CD4-positive, alpha-beta T cell treated with Interleukin-15 for 4 hours (primary cell): ENCODE measurements at places on chromosomes 12 and 14.
A peak's percentile ranks its signal among the peaks of the same experiment; 100 is the strongest.

GRCh38 chr14:60327447-60328331 is 78.7 kb downstream of the PPM1A start:
- peak; percentile 22 for DNase-seq

DNA sequence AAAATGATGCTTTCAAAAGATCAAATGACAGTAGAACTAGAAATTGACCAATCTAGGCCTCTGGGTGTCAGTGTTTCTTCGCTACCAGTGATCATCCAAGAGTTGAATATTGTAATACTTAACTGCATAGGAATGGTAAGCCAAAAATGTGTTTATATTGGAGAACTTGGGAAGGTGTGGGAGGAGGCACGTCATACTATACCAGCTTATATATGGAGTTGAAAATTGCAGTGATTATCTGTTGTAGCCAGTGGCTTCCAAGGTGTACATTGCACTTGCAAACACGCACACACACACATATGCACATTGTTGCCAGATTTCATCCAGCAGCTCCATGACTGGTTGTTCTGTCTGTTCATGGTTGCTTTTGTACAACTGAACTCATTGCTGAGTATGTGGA is 36.1 kb downstream of the EID3 start:
- no peak for DNase-seq

DNA sequence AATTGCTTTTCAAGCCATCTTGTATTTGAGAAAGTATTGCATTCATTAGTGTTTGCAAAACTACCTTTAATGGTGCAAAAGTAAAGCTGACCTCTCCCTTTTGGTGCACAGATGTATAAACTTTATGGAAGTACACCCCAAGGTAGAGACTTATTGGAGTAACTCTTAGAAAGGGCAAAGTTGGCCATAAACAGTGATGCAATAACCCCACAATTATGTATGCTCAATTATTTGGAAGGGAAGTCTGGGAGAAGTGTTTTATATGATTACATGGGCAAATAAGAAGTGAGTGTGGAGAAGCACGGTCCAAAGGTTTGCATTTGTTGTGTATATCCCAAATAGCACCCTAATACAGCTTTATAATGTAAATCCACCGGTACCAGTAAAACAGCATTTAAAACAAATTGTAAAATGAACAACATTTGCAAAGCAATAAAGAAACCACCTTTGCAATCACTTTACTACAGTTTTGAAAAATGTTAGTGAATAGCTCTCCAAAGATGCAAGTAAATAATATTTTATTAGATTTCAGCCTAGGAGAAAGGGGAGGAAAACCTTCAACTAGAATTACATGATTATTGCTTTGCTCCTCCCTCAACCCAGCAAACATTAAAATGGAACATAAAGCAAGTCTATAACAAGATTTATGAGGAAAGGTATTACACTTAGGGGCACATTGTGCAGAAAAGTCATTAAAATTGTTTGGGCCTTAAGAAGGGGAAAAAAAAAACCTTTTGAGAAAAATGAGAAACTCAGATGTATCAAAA is 70.5 kb downstream of the HMGA2 start:
- DNase-seq, result no peak

DNA sequence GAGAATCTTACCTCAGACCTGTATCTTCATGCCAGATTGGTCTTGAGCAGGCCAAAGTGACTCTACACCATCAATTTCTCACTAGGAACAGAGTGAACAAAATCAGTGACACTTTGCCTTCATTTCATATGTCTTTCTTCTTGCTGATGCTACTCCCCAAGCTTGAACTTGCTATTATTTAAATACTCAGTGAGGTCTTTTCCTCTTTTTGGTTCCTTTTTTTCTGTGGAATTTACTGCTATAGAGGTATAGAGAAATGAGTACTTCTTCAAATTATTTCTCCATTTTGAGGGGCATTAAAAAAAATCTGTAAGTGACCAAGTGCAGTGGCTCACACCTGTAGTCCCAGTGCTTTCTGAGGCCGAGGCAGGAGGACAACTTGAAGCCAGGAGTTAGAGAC is at the start of gene GPR33:
Gene GPR33, minus strand, starts transcription at position 154 of the 400 bp plus-strand sequence. CDS start 4,074 bp downstream, outside the sequence.
- DNase-seq, result no peak

DNA sequence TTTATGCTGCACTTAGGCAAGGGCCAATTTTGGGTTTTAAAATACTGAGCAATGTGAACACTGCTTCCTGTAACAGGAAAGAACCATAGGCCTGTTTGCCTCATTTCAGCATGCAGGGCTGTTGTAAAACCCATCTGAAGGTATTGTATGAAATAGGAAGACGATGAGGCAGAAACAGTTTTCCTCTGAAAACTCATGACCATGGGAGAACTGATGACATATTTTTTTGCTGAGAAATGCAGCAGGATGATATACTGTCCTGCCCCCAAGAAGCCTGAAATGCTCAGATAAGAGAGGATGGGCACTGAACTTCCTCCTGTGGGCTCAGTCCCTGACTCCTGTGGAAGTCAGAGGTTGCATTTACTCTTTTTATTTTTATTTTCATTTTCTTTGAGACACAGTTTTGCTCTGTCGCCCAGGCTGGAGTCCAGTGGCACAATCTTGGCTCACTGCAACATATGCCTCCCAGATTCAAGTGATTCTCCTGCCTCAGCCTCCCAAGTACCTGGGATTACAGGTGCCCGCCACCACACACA is 17.4 kb downstream of the PYGL start:
- no peak for DNase-seq

DNA sequence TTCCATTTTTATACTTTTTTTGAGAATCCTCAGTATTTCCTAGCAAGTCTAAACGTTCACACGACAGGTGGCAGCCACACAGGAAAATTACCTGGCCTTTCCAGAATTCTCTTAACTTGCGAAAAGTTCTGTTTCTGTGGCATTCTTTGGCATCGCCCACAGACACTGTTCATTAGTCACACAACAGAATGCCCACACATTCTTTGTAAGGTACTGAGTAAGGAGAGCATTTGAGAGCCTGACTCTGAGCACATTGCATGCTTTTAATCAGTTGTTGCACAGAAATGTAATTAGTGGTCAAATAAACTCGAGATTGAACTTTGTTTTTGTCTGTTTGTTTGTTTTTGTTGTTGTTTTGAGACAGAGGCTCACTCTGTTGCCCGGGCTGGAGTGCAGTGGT is 52.4 kb downstream of the LMNTD1 start:
- no peak for DNase-seq

DNA sequence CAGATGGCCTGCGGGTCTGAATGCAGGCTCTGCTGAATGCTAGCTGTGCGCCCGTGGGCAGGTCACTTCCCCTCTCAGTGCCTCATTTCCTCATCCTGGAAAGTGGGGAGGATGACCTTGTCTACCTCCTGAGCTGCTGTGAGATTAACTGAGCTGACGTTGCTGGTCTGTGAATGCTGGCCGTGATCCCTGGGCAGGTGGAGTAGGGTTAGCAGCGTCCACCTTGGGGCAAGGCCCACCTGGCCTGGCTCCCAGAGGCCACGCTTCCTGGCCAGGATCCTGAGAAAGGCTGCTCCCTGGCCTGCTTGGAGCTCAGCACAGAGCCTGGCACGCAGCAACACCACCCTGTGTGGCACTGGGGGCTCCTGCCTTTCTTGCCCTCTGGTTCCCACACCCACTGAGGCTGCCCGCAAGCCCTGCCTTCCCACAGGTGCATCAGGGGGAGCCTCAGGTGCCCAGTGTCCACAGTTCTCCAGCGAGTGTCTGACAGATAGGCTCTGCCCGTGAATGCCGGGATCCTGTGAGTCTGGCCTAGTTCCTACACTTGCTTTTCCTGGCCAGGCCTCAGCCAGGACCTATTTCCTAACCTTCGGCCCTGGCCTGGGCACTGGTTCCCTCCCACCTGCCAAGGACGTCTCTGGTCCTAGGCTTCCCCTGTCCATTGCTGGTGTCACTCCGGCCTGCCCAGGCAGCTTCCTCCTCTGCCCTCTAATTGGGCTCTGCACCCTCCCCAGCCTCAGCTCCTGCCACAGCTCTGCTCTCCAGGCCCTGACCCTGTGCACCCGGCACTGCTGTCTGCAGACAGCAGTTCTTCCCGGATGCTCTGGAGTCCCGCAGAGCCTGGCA is 37.2 kb upstream of the TDRD9 start:
- DNase-seq, result no peak

DNA sequence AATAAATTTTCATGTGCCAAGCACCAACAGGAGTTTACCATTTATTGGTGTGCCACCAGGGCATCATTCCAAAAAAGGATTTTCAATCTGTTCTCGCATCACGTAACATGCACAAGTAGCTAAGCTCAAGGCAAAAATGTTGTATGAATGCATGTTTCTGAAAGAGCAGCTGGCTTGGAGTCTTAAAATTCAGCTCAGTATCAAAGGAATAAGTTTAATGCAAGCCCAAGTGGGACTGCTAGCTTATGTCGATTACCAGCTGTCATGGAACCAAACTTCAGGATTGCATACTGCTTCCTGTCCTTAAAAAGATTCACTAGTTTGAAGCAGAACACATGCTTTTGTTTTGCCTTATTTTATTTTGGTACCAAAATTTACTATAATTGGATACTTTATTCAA is 437.0 kb downstream of the FSCB start:
- no peak for DNase-seq

DNA sequence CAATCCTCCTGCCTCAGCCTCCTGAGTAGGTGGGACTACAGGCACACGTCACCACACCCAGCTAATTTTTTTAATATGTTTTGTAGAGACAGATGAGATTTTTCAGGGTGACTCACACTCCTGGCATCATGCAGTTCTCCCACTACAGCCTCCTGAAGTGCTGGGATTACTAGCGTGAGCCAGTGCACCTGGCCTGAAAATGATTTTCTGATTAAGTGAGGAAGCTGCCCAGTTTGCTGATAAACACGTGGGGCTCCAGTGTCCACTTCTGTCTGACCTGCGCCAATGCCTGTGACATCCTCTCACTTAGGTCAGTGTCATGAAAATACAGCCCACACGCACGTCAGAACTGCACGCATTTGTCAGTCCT is 37.0 kb upstream of the SFSWAP start:
- DNase-seq, result no peak

GRCh38 chr12:20601668-20602280 is 93.4 kb upstream of the SLCO1C1 start:
- DNase-seq, result no peak

GRCh38 chr14:64748521-64748920 is 44.3 kb downstream of the PLEKHG3 start:
- DNase-seq, result no peak

DNA sequence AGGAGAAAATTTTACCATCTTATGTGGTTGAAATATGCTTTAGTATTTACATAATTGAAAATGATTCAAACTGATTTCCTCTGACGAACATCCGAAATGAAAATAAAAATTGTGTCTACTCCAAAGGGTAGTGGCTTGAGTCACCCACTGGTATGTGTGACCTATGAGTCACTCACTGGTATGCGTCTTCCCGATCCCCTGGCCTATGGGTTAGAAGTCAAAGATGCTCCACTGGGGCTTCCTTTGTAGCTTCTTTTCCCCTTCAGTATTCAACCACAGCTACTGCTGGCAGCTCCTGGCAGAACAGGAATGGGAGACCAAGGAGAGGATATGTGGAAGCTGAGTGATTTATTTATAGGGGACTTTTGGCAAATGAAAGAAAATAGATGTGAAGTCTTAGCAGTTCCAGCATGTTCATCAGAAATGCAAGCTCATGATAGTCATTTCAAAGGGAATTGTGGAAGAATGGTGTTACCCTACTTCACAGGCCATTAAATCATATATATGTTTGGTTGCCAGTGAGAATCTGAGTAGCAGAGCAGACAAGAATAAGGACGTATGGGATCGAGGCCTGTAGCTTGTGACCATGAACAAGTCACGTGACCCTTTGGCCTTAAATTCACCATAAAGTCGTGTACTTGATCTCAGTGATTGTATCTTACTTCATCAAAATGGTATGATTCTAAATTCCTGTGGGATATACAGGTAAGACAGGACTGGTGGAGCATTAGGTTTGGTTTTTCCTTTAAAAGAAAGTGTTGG is 108.3 kb downstream of the CRADD start:
- peak; percentile 58 for DNase-seq

- no peak for DNase-seq
These were observed 38.6 kb upstream of the TPH2 start for GRCh38 chr12:71900091-71900490.

- no peak for DNase-seq
These were observed 857.0 kb downstream of the NRXN3 start for GRCh38 chr14:79027138-79027537.

DNA sequence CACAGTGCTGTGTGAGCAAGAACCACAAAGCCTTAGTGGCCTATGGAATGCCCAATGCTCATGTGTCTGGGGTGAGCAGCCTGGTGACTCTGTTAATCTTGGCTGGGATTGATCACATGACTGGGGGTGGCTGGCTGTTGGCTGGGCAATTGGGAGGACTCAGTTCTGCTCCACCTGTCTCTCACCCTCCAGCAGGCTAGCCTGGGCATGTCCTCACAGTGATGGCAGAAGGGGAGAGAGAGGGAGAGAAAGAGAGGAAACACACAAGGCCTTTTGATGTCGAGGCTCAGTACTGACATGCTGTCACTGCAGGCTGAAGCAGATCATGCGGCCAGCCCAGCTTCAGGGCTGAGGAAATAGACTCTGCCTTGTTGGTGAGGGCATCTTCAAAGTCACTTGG is 136.8 kb downstream of the TBX5 start:
- no peak for DNase-seq

DNA sequence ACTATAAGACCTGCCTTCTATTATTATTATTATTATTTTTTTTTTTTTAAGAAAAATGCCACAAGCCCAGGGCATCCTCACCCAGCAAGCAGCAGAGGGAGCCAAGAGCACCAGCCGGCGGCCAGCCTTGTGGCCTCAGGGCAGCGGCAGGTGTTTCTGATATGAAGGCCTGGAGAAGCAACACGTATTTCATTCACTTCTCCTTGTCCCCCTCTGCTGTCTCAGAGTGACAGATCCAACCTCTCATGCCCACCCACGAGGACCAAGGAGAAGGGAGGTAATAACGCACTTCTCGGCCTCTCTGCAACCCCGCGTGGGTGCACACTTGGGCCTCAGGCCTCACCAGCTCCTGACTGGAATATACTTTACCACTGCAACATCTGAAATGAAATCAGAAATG is 25.4 kb downstream of the CDC42BPB start:
- no peak for DNase-seq

DNA sequence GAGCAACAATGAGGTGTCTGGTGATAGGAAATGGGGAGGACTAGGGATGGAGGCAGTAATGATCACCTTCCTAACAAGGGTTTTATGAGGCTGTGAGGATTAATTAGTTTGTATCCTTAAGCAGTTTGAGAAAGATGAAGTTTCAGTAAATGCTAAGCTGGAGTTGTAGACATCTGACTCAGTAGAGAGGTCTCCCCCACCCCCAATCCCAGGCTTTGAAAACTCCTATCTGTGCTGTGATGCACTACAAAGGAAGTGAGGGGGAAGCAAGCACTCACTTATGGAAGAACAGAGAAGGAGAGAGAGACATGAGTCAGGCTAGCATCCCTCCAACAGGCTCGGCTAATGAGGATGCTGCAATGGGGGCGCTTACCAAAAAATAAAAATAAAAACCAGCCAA is 5.5 kb upstream of the BCL11B start:
- DNase-seq, result no peak

- no peak for DNase-seq
These were observed 8.1 kb downstream of the ZNF219 start for GRCh38 chr14:21090194-21090939.
